Panc1 (cell line): ENCODE measurements at places on chromosomes 7 and 10. TPM values are rescaled to one million over a fixed set of nuclear protein-coding genes. Genes with fewer than 3 reads are reported as not detected.
A peak's percentile ranks its signal among the peaks of the same experiment; 100 is the strongest.

- DNase-seq = no peak
- H3K4me1 ChIP-seq = no peaks in the 10 kb centered on the region
- no peak overlapping the region for H3K4me3 ChIP-seq
- H3K27ac ChIP-seq = no peak overlapping the region
- no peaks in the 10 kb centered on the region for H3K36me3 ChIP-seq
These were observed 11.1 kb downstream of the CDK14 start for GRCh38 chr7:90607196-90607595.

GRCh38 chr10:131651674-131652437 lies 249.0 kb upstream of the PPP2R2D start:
- H3K4me3 ChIP-seq = no peak overlapping the region
- 0 out of 2 replicates have a peak, but pooled peaks cover 3% of the 10 kb centered on the region for H3K4me1 ChIP-seq
- H3K27ac ChIP-seq = no peak overlapping the region
- no peaks in the 10 kb centered on the region for H3K36me3 ChIP-seq

DNA sequence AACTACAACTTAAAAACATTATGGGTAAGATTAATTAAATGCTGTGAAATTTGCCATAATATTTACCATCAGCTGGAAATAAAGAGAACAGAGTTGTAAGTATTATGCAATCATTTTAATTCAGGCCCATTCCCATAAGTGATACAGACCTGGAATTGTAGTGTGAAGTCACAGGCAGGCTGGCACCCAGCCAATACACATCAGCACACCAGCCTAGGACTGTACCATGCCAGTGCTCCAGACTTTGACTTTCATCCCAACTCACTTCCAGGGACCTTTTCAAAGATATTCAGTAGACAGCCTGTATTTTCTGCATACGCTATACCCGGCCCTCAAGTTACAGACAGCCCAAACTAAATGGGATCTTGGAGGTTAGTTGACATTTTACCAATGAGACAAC lies 143.3 kb downstream of the TES start:
- peak overlapping the region; percentile 100 for H3K27ac ChIP-seq
- peaks cover 49% of the 10 kb centered on the region for H3K4me1 ChIP-seq
- no peaks in the 10 kb centered on the region for H3K27me3 ChIP-seq
- H3K4me3 ChIP-seq = no peak overlapping the region

DNA sequence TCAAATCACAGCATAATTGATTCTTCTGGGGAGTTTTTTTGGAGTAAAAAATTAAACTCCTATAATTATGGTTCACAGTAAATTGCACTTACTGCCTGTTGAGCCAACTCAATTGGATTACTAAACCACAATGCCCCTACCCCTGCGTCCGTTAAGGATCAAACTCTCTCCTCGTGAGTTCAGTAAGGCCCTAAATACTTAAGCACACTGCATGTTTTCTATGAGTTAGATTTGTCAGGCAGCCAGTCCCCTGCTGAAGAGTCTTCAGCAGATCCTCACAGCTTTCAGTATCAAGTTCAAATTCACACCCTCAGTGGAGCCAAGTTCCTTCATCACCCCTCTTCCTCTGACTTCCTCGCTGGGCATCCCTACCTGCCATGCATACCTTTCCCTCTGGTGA lies 275.0 kb upstream of the BMPER start:
- H3K36me3 ChIP-seq = no peaks in the 10 kb centered on the region
- DNase-seq = no peak
- no peaks in the 10 kb centered on the region for H3K27me3 ChIP-seq
- H3K4me1 ChIP-seq = no peaks in the 10 kb centered on the region
- no peak overlapping the region for H3K27ac ChIP-seq

DNA sequence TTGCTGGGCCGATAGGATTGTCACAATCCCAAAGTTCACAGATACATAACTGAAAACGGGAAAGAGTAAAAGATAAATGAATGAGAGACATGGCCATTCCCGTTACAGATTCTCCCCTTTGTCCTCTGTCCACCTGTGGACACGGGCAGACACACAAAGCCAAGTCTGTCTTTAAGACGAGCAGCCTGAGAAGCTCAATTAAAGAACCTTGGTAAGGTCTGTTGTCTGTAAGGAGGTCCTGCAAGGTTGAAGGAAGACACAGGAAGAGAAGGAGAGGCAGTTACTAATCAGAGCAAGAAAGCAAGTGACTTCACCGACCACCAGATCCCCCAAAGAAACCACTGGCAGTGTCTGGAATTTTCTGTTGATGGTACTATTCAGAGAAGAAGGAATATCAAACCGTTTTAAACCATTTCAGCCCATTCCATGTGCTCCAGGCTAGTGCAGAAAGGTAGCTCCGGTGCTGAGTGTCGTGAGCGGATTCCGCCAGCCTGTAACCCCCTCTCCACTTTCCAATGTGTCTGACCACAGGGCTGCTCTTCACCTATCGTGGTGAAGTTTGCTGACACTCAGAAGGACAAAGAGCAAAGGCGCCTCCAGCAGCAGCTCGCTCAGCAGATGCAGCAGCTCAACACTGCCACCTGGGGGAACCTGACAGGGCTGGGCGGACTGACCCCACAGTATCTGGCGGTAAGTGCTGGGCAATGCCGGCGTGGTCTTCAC lies 252.6 kb downstream of the CELF2 start:
- H3K4me1 ChIP-seq = no peaks in the 10 kb centered on the region
- H3K27ac ChIP-seq = no peak overlapping the region
- H3K4me3 ChIP-seq = no peak overlapping the region
- DNase-seq = peak; percentile 42
- no peaks in the 10 kb centered on the region for H3K27me3 ChIP-seq
- no peaks in the 10 kb centered on the region; the same call in 1 of the 2 replicates for H3K36me3 ChIP-seq

Gene MYL7
- total RNA-seq = not detected
